ENCODE measurements at places on chromosomes 1 and 21.

DNA sequence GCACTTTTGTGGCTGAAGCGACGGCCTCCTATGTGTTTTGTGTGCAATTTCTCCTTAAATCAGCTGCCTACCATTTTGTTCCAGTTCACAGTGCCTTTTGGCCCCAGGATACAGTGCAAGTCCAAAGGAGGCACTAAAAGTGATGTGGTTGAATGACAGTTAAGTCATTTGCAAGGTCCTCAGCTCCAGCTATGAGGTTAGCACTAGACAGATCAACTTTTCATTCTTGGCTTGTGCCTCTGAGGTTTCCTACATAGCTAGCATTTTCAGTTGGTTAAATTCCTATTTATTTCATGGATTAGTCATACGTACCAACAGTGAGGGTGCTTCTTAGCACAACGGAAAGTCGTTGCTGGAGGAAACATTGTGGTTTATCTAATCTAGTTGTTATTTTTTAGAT, 59.3 kb upstream of the NTPCR start:
- no peak for DNase-seq

DNA sequence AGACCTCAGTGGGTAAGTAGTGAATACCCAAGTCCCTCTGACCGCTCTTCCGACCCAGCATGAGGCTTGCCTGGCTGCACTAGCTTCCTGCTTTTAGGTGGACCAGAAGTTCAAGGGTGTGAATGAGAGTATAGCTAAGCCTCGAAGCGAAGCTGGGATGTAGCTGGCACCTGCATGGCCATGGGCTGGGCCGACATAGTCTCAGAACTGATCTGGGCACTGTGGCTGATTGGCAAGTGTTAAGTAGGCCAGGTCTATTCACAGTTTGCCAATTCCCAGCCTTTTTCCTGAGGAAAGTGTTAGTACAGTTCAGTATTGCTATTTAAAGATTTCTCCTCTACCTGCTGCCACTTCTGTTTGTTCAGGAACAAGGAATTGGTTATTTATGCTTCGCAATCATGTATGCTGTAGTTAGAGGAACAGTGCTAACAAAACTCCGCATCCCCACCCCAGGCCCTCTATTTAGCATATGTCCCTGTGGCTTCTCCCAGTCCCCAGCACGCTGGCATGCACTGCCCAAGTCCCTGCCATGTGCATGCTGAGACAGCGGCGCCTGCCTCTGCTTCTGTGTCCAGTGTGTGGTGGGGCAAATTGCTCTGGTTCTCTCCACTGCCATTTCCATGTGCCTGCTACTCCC, 16.3 kb downstream of the SPATA46 start:
- no peak for DNase-seq

DNA sequence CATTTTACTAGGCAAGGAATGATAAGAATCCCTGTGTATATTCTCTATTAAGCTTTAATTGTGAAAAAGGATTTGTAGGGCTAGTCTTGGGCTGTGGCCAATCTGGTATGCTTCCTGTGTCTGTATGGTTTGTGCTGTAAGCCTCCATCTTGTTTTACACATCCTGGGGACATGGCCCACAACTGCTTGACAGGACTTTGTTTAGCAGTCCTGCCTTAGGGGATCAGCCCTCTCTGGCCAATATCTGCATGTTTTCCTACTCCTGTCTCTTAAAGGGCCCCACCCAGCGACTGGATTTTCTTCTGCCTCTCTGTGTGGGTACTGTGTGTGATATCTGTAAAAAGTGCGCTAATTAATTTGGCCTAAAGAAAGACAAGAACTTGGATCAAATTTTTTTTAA, 813.2 kb downstream of the PLA2G4A start:
- DNase-seq: no peak

- no peak for DNase-seq
These were observed 5.0 kb upstream of the SH3BGRL3 start for GRCh38 chr1:26274801-26275425.

DNA sequence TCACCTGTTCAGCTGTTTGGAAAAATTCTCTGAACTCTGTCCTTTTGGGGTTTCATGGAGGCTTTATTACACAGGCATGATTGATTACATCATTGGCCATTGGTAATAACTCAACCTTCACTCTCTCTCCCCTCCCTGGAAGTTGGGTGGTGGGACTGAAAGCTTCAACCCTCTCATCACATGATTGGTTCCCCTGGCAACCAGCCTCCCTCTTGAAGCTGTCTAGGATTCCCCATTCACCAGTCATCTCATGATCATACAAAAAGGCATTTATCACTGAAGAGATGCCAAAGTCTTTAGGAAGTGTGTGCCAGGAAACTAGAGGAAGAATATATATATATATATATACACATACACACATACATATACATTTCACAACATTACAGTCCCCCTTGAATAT, 228.5 kb downstream of the ZNF326 start:
- DNase-seq: no peak

GRCh38 chr1:153953859-153954365, 4.5 kb downstream of the CRTC2 start:
- no peak for DNase-seq

DNA sequence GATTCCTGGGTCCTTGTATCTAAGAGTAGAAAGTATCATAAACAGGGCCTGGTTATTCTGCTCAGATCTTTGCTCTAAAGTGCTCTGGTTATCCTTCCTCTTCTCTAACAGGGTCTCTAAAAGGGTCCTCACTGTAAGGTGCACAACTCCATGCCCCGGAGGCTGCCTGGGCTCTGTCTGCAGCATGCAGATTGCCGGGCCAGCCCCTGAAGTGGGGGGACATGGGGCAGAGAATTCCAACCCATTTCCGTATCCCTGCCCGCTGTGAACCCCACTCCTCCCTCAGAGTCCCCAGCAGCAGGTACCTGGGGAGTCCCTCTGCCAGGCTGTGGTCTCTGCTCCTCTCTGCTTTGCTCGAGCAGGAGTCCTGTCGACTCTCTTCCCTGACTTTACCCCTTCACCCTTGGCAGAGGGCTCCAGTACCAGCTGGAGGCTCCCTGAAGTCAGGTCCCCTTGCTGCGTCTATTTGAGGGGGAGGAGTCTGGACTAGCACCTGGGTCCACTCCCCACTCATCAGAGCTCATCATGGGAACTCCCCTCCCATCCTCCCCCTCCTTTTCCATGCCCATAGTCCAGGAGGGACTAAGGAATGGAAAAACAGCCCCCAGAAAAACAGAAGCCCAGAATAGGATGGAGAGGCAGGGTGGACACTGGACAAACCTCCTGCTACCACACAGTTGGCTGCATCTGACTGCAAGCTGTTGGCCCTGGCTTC, 12.1 kb downstream of the BLACAT1 start:
- no peak for DNase-seq

DNA sequence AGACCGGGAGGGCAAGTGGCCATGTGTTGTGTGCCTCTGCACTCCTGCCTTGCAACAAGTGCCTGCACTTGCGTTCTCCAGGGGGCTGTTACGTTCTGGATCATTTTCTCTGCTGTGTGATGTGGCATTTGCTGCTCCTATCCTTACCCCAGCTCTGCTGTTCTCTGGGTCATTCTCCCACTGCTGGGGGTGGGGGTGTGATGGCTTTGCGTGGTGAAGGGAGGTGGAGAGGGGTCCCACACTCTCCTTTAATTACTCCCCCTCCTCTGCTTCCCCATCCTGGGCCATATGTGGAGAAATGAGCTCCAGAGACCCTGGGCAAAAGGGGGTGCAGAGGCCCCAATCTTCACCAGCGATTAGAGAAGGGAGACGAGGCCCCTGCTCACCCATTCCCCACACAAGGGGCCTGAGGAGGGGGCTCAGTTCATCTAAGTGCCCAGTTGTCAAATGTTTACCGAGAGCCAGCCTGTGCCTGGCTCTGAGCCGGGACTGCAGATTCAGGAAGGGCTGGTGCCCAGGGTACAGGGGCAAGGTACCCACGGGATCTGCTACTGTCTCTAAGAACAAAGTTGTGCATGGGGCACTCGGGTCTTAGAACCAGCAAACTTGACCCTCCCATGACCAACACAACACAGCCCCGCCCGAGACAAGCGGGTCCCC, 355.4 kb downstream of the PTPRU start:
- no peak for DNase-seq

DNA sequence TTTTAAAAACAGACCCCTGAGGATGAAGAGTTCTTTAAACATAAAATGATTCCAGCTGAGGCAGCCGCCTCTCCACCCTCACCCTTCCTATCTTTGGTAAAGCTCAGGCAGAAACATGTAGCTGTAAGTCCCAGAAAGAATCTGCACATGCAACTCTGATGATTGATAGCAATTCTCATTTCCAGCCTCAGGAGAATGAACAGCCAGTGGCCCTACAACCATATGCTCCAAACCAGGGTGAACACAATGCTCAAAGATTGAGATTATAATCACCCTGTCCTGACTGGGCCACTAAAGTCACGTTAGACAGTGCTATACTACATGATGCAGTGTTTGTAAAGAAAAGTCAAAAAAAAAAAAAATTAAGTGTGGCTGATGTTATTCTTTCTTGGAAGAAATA, 80.2 kb downstream of the LMX1A start:
- no peak for DNase-seq

- peak; percentile 30 for DNase-seq
These were observed 12.3 kb upstream of the SLAMF7 start for GRCh38 chr1:160726498-160727315.

DNA sequence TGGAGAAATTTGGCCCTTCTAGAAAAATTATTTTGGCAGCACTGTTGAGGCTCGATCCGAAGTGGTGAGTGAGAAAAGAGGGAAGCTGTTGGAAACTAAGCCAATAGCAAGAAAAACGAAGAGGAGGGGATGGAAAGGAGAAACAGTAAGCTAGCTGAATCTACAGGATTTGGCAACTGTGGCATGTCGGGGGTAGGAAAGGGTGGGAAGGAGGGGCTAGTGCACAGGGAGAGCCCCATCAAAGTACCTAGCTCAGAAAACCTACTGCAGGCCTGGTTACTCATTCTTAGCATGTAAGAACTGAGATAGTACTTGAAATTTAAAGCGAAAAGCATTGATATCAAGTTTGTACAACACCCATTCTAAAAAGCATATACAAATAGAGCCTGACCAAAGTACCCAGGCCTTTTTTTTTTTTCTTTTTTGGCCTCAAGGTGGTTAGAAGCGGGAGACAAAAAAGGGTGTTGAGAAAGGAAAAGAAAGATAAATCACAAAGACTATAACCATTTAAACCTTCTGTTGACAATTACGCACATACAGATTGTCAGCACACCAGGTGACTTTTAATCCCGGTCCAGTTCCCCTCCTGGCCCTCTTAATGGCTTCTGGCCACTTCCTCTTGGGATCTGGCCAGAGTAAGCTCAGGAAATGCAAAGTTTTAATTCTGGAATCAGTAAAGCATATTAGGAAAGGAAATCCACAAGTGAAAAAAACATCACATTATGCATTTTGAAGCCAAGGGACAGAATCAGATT, 50.4 kb downstream of the SLC16A1 start:
- no peak for DNase-seq

GRCh38 chr1:11379851-11380250, 99.1 kb upstream of the DISP3 start:
- DNase-seq: no peak

DNA sequence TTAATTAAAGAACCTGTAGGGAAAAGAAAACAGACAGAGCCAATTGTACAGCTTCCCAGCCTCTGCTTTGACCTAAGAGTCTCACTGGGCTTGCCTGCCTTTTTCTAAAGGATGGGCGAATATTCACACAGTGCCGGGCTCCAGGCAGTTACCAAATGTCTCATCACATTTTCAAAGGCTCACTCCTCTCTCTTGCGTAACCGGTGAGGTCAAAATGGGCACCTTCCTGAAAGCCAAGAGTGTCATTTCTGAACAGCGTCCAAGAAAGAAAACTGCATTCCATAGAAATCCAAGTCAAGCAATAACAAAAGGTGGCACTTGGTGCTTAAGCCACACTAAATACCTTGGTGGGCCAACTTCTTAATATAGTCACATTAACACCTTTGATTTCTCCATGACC, 710 bp upstream of the PALMD start:
- DNase-seq: no peak

DNA sequence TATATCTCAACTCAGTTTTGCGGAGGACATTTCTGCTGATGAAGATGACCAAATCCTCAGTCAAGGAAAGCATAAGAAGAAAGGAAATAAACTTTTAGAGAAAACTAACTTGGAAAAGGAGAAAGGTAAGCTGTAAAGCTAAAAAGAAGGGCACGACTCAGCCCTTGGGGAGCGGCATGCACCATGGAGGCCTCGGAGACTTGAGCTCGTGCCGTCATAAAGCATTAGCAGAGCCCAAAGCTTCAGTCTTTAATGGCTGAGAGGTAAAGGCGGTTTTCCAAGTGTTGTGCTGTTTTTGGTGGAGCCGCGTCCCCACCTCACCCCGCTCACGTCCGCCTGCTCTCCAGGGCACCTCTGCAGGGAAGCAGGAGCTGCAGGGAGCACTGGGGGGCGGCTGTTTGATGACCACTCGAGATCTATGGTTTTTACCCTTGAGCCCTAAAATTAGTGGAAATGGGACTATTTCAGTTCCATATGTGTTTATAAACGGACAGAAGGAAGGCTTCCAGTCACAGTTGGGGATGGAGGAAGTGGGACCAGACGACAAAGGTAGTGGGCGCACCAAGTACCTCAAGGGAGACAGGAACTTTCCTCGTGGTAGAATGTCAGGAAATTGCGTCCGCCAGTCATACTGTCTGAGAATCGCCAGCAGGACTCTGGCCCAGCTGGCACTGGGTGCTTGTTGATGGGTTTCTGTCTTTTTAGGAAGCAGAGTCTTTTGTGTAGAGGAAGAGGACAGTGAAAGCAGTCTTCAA, 27.6 kb downstream of the RRP1B start:
- no peak for DNase-seq

DNA sequence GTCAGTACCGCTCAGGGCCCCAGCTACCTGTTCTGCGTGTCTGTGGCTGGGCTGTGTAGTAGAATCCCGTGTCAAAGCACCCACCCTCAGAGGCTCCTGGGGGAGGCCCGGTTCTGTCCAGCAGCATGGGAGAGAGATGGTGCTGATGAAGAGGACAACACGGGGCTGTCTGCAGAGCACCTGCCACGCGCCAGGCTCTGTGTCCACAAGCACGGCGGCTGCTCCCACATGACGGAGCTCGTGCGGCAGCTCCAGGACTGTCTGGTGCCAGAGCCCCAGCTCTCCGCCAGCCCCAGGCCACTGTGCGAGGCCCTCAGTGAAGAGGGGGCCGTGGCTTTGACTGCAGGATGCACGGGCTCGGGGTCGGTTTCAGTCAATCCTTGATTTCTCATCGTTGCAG, 42.0 kb upstream of the TSPEAR start:
- no peak for DNase-seq

GRCh38 chr1:2778220-2778592, 23.3 kb downstream of the TTC34 start:
- DNase-seq: no peak
